Omental fat pad (tissue), 4 donors: ENCODE measurements at places on chromosomes 2 and 18.

DNA sequence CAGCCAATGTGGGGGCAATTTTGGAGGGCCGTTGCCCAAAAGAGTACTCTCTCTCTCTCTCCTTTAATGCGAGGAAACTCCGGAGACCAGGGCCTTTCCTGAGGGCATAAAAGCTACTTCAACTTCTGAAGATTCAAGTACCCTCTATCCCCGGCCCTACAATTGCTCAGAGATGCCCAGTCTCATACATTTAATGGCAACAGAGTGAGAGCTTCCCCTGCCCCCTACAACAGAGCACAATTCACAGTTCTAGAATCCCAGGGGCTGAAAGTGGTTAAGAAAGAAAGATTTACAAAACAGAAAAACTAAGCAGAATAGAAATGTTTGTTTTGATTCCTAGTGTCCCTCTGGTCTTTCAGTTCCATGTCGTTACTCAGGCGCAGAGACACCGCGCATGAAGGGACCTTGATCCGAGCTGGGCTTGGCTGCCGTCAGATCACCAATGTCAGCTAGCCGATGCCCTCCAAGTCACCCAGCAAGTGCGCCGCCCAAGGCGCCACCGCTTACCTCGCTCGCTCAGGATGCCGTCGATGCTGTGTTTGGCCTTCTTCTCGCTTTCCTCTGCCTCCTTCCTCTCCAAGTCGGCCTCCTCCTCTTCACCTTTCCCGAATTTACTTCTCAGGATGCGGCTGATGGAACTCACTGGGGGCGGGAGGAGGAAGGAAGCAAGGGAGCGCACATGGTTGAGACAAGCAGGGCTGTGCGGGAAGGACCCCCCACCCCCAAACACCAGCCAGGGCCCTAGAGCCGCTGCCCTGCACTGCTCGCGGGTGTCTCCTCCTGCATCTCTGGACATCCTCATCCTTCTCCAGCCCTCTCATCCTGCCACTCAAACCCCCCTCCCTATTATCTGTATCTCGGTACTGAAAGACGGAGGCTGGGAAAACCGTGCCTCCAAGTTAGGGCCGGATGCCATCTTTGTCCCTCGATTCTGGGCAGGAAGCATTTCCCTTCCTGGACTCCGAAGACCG is 4.9 kb downstream of the PAX3 start:
- no peak for DNase-seq

DNA sequence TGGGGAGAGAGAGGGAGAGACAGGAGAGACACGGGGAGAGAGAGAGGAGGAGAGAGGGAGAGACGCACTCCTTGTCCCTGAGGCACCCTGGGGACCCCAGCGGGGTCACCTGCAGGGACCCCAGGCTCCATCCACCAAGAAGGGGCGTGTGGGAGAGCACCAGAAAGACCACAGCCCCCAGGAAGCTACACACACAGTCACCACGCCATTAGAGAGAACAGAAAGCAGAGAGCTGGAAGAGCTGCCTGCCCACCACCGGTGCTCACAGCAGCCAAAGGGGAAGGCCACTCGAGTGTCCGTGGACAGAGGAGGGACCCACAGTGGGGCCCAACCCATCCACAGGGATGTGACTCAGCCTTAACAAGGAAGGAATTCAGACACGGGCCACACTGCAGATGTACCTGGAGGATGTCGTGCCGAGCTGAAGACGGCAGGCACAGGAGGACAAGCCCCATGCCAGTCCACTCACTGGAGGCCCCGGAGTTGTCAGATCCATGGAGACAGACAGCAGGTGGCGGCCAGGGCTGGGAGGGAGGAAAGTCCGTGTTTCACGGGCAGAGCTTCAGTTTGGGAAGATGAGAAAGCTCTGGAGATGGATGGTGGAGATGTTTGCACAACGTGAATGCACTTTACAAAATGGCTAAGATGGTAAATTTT is 11.5 kb upstream of the NFATC1 start:
- no peak for DNase-seq

DNA sequence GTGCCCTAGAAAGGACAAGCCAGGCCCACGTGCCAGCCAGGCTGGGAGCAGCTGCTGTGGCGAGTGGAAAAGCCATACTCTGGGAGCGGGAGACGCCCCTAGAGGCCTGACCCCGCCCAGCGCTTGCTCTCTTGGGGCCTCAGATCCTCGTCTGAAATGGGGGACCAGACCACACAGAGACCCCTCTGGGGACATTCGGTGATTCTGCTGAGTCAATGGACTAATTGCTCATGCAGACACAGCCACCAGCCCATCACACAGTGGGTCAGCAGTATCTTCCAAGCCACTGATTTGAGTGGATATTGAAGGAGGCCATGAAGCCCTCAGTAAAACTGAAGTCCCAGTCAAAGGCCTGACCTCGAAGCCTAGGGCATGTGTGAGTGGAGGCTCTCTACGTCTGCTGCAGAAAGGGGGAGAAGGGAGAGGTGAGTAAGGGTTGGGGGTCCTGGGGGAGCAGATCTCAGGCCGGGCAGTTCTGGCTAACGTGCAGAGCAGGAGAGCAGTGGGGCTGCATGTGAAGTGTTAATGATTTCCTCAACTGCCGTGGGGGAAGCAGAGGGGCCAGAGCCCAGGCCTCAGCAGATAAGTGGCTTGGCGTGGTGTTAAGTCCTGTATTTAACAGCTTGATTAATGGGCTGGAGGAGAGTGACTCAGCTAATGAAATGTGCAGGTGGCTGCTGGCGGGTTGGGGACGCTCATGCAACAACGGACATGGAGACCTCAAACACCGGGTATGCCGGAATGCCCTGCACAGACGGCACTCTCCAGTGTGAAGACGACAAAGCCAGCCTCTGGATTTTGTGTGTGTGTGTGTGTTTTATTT is 104.4 kb upstream of the TWIST2 start:
- DNase-seq: no peak

GRCh38 chr2:76556018-76556417 is 845.3 kb upstream of the GCFC2 start:
- DNase-seq: no peak

DNA sequence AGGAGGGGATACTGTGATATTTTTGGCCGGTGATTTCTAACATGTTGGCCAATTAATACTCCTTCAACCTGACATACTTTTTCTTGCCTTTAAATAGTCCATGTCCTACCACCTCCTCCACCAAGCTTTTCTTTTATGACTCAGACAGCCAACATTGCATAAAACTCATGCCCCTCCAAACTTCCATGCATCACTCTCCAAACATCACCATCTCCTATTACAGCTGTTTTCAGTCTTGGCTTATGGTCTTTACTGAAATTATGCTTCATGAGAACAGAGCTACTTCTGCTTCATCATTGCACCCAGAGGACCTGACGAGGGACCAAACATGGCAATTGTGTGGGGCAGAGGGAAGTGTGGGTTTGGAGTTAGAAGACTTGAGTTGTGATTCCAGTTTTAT is 305.4 kb downstream of the LPIN1 start:
- DNase-seq: no peak

DNA sequence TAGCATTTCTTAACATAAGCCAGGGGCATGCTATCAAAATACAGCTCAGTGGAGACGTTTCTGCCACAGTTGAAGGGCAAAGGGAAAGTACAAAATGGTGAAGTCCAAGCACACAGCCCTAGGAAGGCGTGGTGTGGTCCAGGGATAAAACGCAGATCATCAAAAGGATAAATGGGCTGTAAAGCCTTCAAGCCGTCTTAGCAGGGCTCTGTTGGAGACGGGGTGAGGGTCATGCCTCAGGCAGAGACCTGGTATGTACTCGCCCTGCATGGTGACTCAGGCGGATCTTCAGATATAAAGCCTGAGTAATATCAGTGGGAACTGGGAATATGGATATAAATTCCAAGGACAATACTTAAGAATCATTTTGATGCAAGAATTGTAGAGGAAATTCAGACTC is 61.2 kb downstream of the NGEF start:
- no peak for DNase-seq
